Thymus (tissue), 14 donors: ENCODE measurements at places on chromosomes 11 and 22.

DNA sequence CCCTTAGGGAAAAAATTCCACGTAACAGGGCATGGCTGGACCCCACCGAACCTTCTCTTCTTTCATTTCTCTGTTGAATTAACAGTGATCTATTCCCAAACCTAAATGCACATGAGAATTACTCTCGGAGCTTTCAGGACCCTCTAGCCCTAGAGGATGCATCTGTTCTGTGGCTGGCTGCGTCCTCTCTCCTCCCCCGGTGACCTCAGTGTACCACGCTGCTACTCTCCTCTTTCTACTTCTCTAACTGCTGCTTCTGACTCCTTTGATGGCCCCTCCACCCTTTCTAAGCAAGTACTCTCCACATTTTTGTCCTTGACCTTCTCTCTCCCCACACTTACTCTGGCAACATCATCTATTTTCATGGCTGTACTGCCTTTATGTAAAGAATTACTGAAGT is 12.1 kb upstream of the APOA1 start:
- no peaks in the 10 kb centered on the region for H3K27me3 ChIP-seq
- no peak overlapping the region for H3K4me3 ChIP-seq
- peaks cover 45% of the 10 kb centered on the region for H3K36me3 ChIP-seq
- H3K4me1 ChIP-seq: peaks cover 36% of the 10 kb centered on the region
- H3K27ac ChIP-seq: no peak overlapping the region
- DNase-seq: no peak

GRCh38 chr11:20544603-20545237 is 54.7 kb upstream of the SLC6A5 start:
- no peak overlapping the region for H3K4me3 ChIP-seq
- no peak for DNase-seq
- H3K36me3 ChIP-seq: no peaks in the 10 kb centered on the region
- no peaks in the 10 kb centered on the region for H3K4me1 ChIP-seq

- no peaks in the 10 kb centered on the region for H3K36me3 ChIP-seq
- H3K27ac ChIP-seq: no peak overlapping the region
- H3K4me3 ChIP-seq: no peak overlapping the region
- no peak for DNase-seq
- H3K27me3 ChIP-seq: no peaks in the 10 kb centered on the region
- no peaks in the 10 kb centered on the region for H3K4me1 ChIP-seq
Measured at GRCh38 chr11:45106440-45106839, 40.0 kb upstream of the PRDM11 start.

GRCh38 chr11:132312701-132313111 is 942.3 kb downstream of the NTM start:
- H3K27ac ChIP-seq: no peak overlapping the region
- no peaks in the 10 kb centered on the region for H3K36me3 ChIP-seq
- no peak for DNase-seq
- no peak overlapping the region for H3K4me3 ChIP-seq
- H3K4me1 ChIP-seq: no peaks in the 10 kb centered on the region
- H3K27me3 ChIP-seq: no peaks in the 10 kb centered on the region

GRCh38 chr22:38852522-38852921 is 8.7 kb upstream of the NPTXR start:
- no peaks in the 10 kb centered on the region for H3K36me3 ChIP-seq
- DNase-seq: no peak
- H3K27me3 ChIP-seq: peaks cover 63% of the 10 kb centered on the region
- H3K4me3 ChIP-seq: no peak overlapping the region
- no peaks in the 10 kb centered on the region for H3K4me1 ChIP-seq
- H3K27ac ChIP-seq: no peak overlapping the region

- no peaks in the 10 kb centered on the region for H3K36me3 ChIP-seq
- no peaks in the 10 kb centered on the region for H3K4me1 ChIP-seq
- no peak overlapping the region for H3K4me3 ChIP-seq
- DNase-seq: no peak
- H3K27me3 ChIP-seq: no peaks in the 10 kb centered on the region
Measured at GRCh38 chr11:29623144-29623722, 393.6 kb downstream of the KCNA4 start.

DNA sequence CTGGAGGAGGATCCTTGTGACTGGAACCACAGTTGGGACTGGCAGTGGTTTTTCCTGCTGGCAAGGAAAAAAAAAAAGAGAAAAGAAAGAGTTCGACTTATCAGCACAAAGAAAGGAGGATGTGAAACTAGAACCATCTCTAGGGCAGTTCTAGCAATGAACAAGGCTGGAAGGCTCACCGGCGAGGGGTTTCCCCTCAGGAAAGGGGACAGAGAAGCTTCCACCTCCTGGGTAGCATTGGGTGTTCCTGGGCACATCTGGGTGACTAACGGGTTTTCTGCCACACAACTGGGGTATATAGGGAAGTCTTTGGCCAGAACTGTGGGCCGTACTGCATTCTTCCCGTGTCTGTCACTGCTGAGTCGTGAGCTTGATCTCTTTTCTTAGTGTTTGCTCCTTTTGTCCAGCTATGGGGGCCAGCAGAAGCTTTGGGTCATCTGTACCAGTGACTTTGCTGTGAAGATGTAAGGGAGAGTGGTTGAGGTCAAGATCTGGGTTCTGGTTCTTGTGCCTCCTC is 109.4 kb upstream of the OR4B1 start:
- DNase-seq: no peak
- H3K4me1 ChIP-seq: peaks cover 4% of the 10 kb centered on the region
- no peak overlapping the region for H3K4me3 ChIP-seq
- H3K27ac ChIP-seq: no peak overlapping the region
- no peaks in the 10 kb centered on the region for H3K36me3 ChIP-seq

- no peaks in the 10 kb centered on the region for H3K36me3 ChIP-seq
- H3K27ac ChIP-seq: no peak overlapping the region
- peak; percentile 44 for DNase-seq
- no peaks in the 10 kb centered on the region for H3K27me3 ChIP-seq
- peaks cover 2% of the 10 kb centered on the region for H3K4me1 ChIP-seq
- no peak overlapping the region for H3K4me3 ChIP-seq
Measured at GRCh38 chr11:87300640-87301380, 263.1 kb downstream of the TMEM135 start.

DNA sequence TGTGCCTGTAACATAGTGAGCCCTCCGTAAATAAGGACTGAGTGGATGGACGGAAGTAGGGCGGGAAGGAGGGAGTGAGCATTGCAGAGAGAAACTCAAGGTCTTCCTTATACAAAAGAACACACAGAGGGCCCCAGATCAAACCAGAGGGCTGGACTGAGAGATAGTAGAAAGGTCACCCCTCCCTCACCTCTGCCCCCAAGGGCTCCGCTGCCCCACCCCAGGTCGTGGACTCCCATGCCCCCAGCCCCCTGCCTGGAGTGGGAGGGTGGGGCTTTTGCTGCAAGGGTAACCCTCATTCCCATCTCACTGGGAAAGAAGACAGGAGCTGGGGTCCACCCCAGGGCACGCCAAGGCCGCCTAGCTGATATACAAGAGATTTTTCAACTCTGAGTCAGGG is 157.0 kb downstream of the MN1 start:
- H3K4me1 ChIP-seq: no peaks in the 10 kb centered on the region
- H3K27ac ChIP-seq: no peak overlapping the region
- no peak overlapping the region for H3K4me3 ChIP-seq
- DNase-seq: no peak
- no peaks in the 10 kb centered on the region for H3K27me3 ChIP-seq

GRCh38 chr11:33775832-33776470 is 1.6 kb upstream of the FBXO3 start:
- DNase-seq: no peak
- H3K27ac ChIP-seq: no peak overlapping the region
- peaks cover 13% of the 10 kb centered on the region for H3K27me3 ChIP-seq
- no peaks in the 10 kb centered on the region for H3K36me3 ChIP-seq
- peaks cover 18% of the 10 kb centered on the region for H3K4me1 ChIP-seq

GRCh38 chr11:62671236-62671607 is 251 bp upstream of the UQCC3 start:
- H3K27me3 ChIP-seq: no peaks in the 10 kb centered on the region
- peak overlapping the region; percentile 77 for H3K4me3 ChIP-seq
- DNase-seq: no peak
- H3K27ac ChIP-seq: peak overlapping the region; percentile 94
- H3K4me1 ChIP-seq: peaks cover 20% of the 10 kb centered on the region

DNA sequence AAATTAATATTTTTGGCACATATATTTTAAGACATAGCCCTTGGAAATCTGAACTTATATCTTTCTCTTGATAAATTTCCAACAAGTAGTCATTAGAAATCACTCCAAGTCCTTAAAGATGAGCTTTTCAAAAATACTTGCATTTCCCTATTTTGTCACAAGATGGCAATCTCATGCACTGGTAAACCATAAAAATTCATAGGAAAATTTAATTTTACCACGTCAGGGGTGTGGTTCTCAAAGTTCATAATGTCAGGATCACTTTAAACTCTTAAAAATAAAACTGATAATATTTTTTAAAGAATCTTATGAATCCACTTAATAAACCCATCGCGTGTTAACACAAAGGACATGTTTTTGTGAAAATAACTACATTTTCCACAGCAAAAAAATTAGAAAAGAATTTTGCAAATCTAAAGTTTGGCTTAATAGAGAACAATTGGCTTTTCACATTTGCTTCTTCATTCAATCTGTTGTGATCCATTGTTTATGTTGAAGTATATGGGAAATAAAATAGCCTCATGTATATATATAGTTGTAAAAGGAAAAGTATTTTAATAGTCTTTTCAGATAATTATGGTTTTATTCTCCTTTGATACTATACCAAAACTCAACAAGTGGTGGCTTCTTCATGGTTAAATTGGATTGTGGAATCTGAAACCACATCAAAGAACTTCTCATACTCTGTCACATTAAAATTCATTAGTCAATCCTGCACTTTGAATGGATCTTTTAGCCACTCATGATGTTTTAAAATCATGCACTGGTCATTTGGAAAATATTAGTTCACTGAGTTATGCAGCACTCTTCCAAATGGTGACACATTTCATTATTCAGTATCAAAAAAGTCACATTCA is 169.1 kb downstream of the CADM1 start:
- no peaks in the 10 kb centered on the region for H3K27me3 ChIP-seq
- DNase-seq: no peak
- H3K4me1 ChIP-seq: no peaks in the 10 kb centered on the region

GRCh38 chr11:76684516-76684915 is 14.0 kb upstream of the LRRC32 start:
- no peaks in the 10 kb centered on the region for H3K36me3 ChIP-seq
- peaks cover 5% of the 10 kb centered on the region for H3K27me3 ChIP-seq
- H3K27ac ChIP-seq: no peak overlapping the region
- peaks cover 23% of the 10 kb centered on the region for H3K4me1 ChIP-seq
- DNase-seq: no peak
- no peak overlapping the region for H3K4me3 ChIP-seq

DNA sequence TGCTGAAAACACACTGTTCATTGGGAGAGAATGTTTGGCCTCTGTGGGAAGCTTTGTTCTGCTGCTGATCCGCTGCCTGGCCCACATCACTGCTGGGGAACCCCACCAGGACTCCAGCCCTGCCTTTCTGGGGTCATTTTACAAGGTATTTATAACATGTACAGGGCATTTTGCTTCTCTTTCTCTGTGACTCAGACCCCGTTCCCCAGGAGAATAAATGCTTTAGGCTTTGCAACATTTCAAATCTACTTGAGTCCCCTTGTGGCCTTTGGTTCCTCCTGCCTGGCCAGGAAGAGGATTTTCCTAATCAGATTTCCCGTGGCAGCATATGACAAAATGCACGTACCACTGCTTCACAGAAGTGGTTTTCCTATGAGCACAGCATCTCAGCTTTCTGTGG is 43.0 kb downstream of the BTG4 start:
- DNase-seq: no peak
- no peak overlapping the region for H3K4me3 ChIP-seq
- no peaks in the 10 kb centered on the region for H3K36me3 ChIP-seq
- no peaks in the 10 kb centered on the region for H3K27me3 ChIP-seq

- H3K4me3 ChIP-seq: no peak overlapping the region
- no peak for DNase-seq
- H3K27me3 ChIP-seq: no peaks in the 10 kb centered on the region
- peaks cover 5% of the 10 kb centered on the region for H3K4me1 ChIP-seq
- H3K27ac ChIP-seq: no peak overlapping the region
Measured at GRCh38 chr22:38564669-38565068, 5.3 kb downstream of the DMC1 start.

GRCh38 chr11:11923828-11924227 is 82.1 kb downstream of the USP47 start:
- no peaks in the 10 kb centered on the region for H3K4me1 ChIP-seq
- peaks cover 13% of the 10 kb centered on the region for H3K36me3 ChIP-seq
- no peak overlapping the region for H3K27ac ChIP-seq
- no peak for DNase-seq

DNA sequence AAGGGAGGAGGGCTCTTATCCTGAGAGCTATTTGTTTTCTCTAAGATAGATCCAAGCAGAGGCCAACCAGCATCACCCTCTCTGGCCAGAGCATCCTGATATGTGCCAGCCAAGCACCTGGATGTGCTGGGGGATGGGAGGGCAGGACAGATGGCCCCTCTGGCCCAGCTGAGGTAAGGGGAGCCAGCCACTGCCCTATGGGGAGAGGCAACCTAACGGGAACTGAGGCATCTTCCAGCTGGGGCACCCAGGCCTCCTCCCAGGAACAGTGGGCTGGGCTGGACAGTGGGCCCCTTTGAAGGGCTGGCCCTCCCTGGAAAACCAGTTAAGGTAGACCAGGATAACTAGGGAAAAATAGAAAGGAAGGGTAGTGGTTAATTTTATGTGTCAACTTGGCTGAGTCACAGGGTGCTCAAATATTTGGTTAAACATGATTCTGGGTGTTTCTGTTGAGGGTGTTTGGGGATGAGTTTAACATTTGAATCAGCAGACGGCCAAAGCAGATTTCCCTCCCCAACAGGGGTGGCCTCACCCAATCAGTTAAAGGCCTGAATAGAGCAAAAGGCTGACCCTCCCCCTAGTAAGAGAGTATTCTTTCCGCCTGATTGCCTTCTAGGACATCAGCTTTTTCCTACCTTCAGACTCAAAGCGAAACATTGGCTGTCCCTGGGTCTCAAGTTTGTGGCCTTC is 595.1 kb downstream of the BUD13 start:
- no peak overlapping the region for H3K4me3 ChIP-seq
- H3K27ac ChIP-seq: no peak overlapping the region
- DNase-seq: no peak
- no peaks in the 10 kb centered on the region for H3K4me1 ChIP-seq
- no peaks in the 10 kb centered on the region for H3K36me3 ChIP-seq
- no peaks in the 10 kb centered on the region for H3K27me3 ChIP-seq

GRCh38 chr22:48712558-48713271 is 1115.0 kb downstream of the BRD1 start:
- no peak overlapping the region for H3K4me3 ChIP-seq
- DNase-seq: no peak
- no peaks in the 10 kb centered on the region for H3K36me3 ChIP-seq
- H3K27ac ChIP-seq: no peak overlapping the region
- no peaks in the 10 kb centered on the region for H3K4me1 ChIP-seq
- H3K27me3 ChIP-seq: no peaks in the 10 kb centered on the region

DNA sequence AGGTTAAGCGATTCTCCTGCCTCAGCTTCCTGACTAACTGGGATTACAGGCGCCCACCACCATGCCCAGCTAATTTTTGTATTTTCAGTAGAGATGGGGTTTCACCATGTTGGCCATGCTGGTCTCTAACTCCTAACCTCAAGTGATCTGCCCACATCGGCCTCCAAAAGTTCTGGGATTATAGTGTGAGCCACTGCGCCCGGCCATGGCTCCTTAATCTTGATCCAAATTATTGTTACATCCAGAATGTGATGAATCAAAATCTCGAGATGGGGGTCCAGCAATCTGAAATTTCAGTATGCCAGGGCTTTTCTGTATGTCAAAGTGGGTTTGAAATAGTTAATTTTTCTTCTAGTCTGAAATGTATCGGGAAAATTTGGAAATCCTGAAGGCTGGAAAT is 3.7 kb downstream of the RPL27A start:
- H3K4me3 ChIP-seq: no peak overlapping the region
- H3K27ac ChIP-seq: no peak overlapping the region
- DNase-seq: no peak
- H3K4me1 ChIP-seq: peaks cover 28% of the 10 kb centered on the region
- no peaks in the 10 kb centered on the region for H3K27me3 ChIP-seq
- peaks cover 21% of the 10 kb centered on the region for H3K36me3 ChIP-seq
